ENCODE measurements at places on chromosomes 2 and 18. TPM values are rescaled to one million over a fixed set of nuclear protein-coding genes. Genes with fewer than 3 reads are reported as not detected.

GRCh38 chr2:105409717-105410116, 10.9 kb upstream of the FHL2 start:
- DNase-seq, result no peak

GRCh38 chr18:45046961-45047360, 366.3 kb downstream of the SETBP1 start:
- DNase-seq, result no peak

- DNase-seq, result no peak
Measured at GRCh38 chr2:232835687-232836208, 34.3 kb upstream of the SNORC start.

DNA sequence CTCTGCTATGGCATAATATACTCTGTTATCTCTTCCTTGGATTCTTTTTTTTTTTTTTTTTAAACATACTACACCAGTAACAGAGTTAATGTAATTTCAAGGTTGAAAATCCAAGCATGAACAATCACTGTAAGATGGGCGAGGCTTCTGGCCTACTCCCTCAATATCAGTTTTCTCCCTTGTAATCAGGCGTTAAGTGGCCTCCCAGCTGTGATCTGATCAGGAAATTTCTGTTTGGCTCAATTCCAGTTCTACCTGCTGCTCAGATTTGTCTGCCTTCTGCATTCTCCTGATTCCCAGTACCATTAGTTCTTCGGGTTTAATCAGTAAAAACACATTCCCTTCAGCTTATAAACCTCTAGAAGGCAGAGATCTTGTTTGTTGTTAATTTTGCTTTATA, 18.6 kb downstream of the PRKD3 start:
- DNase-seq, result no peak

DNA sequence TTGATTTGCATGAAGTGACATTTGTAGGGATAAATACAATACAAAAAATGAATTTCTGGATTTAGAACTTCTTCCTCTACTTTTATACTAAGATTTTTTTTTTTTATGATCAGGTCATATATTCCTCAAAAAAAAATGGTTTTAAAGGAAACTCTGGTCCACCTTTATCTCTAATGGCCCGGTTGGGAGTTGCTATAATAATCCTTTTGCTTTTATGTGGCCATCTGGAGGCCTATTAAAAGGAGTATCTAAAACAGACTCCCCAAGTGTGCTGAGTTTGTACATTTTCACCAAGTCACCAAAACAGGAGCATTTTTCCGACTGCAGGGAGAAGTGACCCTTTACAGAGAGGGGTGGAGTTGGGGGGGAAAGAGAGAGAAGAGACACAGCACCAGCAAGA, 329.2 kb upstream of the FIGN start:
- no peak for DNase-seq

DNA sequence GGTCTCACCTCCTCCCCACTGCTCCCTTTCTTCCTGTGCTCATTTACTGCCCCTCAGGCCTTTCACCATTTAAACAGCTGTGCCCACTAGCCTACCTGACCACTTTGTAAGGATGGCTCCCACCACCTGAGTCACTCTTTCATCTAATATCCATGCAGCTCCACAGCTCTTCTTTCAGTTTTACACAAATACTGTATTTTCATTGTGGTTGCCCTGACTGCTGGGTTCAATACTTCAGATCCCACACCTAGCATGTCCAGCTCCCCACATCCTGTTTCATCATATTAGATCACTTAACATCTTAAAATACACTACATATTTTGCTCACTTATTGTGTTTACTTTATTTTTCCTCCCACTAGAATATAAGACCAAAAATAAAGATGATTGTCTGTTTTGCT, 1110.6 kb downstream of the TSN start:
- no peak for DNase-seq

- no peak for DNase-seq
Measured at GRCh38 chr18:21316296-21316695, 74.3 kb downstream of the GREB1L start.

GRCh38 chr2:88090446-88091283, 23.0 kb downstream of the SMYD1 start:
- DNase-seq, result peak; percentile 60

DNA sequence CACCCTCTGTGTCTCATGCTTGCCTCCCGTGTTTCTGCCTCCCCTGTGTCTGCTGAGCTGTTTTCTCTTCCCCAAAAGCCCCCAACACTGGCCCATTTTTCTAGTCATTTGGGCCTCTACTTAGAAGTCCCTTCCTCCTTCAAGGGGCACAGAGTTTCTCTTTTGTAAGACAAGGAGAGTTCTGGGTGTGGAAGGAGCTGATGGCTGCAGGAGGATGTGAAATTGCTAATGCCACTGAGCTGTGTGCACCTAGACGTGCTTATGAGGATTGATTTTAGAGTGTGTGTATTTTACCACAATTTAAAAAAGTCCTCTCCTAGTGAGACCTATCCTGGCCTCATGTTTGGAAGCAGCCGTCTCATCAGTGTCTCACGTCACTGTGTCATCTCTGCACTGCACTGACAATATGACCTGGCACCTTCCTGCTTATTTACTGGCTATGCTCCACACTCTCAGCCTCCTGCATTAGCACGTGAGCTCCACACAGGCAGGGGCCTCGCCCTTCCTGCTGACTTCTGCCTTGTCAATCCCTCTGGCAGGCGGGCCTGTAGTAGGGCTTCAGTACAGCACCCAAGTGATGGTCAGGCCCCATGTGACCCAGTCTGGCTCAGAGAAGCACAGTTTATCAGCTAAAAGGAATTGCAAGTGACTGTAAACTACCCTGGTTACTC, 8.0 kb upstream of the MBP start:
- peak; percentile 64 for DNase-seq

DNA sequence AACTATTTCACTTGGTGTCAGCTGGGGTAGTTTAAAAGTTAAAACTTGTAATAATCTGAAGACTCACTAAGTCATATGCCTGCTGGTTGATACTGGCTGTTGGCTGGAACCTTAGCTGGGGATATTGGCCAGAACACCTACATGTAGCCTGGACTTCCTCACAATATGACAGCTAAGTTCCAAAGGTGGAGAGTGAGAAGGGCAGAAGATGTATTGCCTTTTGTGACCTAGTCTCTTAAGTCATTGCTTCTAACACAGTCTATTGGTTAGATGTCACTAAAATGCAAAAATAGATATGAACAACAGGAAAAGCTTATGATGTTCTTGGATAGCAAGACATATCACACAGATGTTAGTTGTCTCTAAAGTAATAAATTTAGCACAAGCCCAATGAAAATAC, 113.2 kb upstream of the CHAC2 start:
- no peak for DNase-seq

- DNase-seq, result no peak
Measured at GRCh38 chr18:7152440-7152839, 34.8 kb upstream of the LAMA1 start.

DNA sequence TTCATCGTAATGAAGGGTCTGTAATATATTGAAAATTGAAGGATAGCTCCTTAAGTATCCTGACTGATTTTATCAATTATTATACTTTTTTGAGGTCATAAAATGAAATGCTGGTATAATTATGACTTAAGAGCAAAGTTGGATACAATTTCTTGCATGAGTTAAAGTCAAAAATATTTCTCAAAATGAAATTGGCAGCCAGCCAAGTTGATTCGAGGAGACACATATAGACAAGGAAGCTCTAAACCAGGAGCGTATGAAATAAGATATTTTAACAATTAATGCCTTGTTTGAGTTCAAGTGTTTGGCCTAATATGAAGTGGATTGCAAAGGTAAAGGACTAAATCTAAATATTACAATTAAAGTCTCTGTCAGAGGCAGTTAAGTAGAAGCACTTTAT, 260.4 kb upstream of the DSEL start:
- DNase-seq, result no peak

DNA sequence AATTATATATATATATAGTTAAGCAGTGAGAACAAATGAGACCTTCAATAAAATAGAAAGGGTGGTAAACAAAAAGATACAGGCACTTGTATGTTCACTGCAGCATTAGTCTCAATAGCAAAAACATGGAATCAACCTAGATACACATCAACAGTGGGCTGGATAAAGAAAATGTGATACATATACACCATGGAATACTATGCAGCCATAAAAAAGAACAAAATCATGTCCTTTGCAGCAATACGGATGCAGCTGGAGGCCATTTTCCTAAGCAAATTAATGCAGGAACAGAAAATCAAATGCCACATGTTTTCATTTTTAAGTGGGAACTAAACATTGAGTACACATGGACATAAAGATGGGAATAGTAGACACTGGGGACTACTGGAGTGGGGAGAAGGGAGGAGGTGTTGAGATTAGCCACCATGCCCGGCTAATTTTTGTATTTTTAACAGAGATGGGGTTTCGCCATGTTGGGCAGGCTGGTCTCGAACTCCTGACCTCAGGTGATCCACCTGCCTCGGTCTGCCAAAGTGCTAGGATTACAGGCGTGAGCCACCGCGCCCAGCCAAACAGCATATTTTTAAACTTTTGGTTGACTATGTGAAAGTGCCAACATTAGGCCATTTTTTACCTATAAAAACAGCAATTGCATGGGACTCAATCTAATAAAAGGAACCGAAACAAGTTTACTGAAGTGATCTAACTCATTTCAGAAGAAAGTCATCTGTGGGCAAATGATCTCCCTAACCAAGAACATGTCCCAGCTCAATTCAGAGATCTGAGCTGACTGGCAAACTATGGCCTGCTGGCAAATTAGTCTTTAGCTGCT, 23.7 kb downstream of the ICA1L start:
- DNase-seq, result no peak

- no peak for DNase-seq
Measured at GRCh38 chr2:172046080-172046678, 39.1 kb upstream of the DLX1 start.

DNA sequence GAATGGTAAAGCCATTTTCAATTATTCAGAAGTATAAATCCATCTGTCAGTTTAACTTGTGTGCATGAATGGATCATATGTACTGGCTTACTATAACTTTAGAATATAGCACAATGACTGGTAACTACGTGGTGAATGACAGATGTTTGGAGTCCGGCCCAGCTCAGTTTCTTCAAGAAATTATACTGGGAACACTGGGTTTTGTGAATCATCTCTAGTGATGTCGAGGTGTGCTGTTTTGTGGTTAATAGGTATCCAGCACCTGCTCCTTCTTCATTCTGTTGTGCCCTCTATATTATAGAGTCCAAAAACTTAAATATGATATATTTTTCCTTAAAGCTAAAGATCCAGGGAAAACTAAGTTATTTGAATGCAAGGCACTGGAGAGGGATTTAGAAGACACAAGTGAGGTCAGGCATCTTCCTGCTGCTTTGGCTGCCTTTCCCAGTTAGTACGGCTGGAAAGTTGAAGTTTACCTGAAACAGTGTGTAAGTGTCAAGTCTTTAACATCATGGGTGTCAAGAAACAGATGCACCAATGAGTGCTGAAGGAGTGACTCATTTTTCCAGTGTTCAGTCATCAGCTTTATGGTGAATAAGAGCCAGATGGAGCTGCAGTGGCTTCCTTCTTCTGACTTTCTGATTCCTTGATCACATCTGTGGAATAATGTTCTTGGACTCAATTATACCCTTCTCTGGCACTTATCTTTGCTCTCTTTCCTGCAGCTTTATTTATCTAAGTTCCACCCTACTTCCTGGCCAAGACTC, 1079.5 kb upstream of the CELF4 start:
- no peak for DNase-seq

DNA sequence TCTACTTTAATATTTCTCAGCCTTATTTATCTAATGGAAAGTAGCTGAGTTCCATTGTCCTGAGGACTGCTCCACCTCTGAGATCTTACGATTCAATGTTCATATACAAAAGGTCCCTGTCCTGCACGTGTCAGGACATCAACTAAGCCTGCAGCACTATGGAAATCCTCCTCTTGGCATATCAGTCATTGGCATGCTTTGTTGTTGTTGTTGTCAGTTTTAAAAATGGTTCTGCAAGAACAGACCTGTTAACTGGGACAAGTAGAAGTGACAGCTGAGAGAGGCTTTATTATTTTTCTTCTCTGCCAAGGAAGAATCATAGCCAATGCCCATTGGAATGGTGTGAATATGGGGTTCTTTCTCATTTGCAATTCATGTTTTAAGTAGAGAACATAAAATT, 450.1 kb upstream of the PKDCC start:
- no peak for DNase-seq

GRCh38 chr18:69951182-69951581, 3.5 kb upstream of the CD226 start:
- no peak for DNase-seq

DNA sequence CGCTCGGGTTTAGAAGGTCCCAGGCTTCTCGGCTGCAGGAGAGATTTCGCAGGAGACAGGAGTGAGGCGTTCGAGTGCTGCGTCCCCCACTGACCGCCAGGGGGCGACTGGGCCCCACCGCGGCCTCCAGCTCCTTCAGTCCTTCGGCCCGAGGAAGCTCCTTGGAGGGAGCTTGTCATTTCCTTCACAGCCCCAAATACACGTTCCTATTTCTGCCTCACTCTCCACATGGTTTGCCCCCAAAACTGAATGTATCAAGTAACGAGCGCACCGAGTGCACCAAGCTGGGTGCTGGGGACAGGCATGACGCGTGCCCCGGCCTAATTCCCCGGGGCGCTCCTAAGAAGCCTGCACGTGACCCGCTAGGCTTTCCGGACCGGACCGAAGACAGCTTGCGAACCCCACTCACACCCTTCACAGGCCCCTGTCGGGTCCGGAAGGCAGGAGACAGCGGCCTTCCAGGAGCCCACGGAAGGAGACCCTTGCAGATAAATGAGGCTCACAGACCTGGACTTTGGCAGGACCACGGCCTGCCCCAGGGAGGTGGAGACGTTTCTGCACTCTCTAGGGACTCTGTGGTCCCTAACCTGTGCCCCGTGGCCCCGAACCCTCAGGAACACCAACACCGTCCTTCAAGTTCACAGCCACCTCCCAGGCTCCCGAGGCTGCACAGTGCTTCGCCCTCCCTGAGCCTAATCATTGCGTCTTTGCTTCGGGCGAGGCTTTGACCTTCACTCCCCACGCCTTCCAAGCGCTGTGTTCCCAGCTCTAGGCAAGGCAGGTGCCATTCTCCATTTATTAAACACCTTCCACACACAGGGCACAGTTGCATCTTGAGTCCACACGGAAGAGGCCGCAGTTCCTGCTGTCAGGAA, 13.0 kb upstream of the FAHD2A start:
- peak; percentile 74 for DNase-seq

DNA sequence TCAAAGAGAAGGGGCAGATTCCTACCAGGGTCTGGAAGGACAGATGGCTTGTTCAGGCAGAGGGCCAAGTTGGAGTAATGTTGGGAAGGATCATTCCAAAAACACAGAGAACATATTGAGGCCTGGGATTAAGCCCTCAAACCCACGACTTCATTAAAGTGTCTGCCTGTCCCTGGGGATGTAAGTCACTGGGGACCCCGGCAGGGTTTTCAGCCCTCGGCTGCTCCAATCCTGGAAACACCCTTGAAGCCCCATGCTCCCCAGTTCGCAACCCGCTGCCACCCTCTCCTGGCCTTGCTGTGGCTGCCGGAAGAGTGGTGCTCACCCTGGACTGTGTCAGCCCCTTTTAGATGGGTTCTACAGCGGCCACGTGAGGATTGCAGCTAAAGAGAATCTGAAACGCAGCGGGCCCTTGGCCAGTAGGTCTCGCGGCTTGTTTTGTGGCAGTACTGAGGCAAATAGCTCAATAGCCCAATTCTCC, 79.9 kb downstream of the EPAS1 start:
- no peak for DNase-seq

- DNase-seq, result no peak
Measured at GRCh38 chr2:179428649-179429048, 164.0 kb upstream of the SESTD1 start.

Gene PRKD3
- total RNA-seq, result 22.8 TPM

Gene SGPP2
- 9.4 TPM for total RNA-seq

Gene TRAK2
- total RNA-seq, result 25.6 TPM

Gene BCL11A
- total RNA-seq, result 0.57 TPM

Gene MAP3K19
- total RNA-seq, result not detected

Gene PLA2R1
- total RNA-seq, result not detected

Gene MDH1B
- 0.83 TPM for total RNA-seq

Gene RTP5
- total RNA-seq, result 0.07 TPM
